ENCODE measurements at places on chromosomes 12 and 14.

- no peak for DNase-seq
These were observed 72.8 kb upstream of the ABCD2 start for GRCh38 chr12:39692258-39692853.

DNA sequence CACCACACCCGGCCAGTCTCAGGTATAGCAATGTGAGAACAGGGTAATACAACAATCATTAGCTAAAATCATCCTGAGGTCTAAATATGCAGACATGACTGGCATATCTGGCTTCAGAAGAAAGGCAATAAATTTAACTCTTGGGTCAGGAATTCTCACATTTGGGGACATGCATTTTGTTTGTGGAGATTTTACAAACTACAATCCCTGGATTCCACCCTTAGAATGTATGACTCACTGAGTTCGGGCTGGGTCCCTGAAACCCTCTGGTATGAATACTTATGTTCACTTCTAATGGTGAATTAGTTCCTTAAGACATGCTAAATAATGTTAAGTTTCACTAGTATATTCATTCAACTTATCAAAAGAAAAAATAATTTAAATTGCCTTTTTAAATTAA is 98.9 kb upstream of the HMGA2 start:
- no peak for DNase-seq

GRCh38 chr12:6745741-6746525 is 7.0 kb downstream of the MLF2 start:
- peak; percentile 62 for DNase-seq

GRCh38 chr12:82971584-82971983 is 284.9 kb downstream of the TMTC2 start:
- no peak for DNase-seq

DNA sequence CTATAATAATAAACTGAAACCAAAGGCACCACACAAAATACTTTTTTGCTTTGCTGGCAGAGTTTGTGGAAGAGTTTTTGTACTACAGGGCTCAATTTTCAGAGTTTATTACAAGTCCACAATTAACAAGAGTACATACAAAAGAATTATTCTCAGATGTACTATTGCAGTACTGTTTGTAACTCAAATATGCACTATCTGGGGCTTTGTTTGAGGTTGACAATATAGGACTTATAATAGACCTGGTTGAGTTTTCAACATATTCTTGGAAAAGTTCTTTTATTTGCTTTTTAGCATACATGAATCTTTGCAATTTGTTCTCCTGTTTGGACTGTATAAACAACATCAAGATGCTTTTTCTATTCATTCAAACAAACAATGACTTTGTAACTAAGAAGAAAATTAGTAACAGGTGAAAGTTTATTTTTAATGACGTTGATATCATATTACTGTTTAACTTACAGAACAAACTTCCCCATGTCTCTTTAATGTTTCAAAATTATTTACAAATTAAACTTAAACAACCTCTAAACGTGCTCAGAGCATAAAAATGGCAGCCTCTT is 407.4 kb upstream of the PRICKLE1 start:
- no peak for DNase-seq

DNA sequence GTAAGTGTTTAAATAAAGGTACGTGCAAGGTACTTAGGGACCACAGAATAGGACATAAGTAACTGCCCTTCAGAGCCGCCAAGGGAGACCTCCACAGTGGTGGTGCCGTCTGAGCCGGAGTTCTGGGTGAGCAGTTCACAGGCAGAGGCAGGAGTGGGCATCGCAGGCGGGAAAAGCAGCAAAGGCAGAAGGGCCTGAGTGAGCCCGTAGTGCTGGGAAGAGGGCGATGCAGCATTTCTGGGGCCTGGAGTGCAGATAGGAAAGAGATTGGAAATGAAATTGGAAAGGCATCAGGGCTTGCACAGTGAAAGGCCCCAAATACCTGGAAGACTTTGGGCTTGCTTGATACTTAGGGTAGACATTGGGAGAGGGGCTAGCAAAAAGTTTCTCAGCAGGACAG is 32.9 kb downstream of the EVL start:
- DNase-seq: no peak

DNA sequence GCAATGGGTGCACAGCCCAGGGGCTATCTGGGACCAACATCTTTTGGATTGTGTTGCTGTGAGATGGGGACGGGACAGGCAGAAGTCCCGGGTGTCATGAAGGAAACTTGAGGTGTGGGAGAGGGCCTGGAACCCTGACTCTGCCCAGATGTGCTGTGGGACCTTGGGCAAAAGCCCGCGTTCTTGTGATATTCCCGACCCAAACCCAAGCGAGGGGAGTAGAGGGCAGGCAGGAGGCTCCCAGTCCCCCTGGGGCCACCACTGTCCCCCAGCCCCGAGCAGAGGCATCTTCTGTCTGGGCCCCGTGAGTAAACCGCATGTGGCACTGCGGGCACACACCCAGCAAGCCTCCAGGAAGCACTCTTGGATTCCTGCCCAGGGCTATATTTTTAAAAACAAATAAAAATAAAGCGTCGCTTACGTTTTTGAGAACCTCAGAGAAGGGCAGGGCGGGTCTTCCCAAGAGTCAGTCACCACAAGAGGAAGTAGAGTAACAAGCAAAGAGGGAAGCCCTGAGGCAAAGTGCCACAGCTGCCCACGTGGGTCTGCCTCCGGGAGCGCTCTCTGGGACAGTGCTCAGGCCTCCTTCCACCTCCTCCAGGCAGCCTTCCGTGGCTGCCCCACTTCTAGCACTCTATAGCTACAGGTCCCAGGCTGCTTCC is 39.5 kb downstream of the BEGAIN start:
- DNase-seq: no peak

DNA sequence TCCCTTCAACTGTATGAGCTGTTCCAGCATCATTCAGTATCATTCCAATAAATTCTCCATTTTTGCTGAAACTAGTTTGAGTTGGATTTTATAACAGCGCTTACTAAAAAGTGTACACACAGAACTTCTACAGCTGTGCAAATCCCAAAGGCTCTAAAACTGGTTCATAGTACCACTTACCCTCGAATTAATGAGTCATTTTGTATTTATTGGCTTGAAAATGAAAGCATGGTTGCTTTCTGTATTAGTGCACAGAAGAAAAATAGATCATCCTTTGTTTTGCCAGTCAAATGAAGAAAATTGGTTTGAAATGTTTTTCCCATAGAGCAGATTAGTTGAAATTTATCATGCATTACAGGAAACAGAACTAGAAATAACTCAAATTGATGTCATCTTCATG is 268.3 kb upstream of the CPNE8 start:
- no peak for DNase-seq

- DNase-seq: no peak
These were observed 47.2 kb downstream of the FGD4 start for GRCh38 chr12:32446316-32447119.

- DNase-seq: no peak
These were observed 11.7 kb downstream of the SP1 start for GRCh38 chr12:53391724-53392123.

DNA sequence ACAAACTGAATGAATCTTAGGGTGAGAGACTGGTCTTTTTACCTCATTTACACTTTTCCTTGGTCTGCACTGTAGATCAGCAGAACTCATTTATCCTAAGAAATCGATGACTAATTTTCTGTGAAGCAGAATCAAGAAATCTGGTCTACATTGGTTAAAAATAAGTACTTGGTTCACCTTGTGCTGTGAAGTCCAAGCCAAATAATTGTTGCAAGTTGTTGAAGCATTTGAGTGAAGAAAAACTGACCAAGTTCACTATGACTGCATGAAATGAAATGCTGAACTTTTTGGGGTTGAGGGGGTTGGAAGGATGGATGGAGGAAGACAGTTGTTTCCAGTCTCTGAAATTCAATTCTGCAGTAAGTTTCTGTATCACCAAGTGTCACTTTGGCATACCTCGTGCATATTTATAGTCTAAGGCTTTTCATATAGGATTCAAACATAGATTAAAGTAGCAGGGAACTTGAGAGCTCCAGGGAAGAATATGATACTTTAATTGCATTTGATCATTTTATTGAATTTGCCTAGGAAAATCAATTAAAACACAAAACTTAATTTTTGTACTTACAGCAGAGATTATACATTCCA is 75.0 kb downstream of the FAR2 start:
- no peak for DNase-seq

DNA sequence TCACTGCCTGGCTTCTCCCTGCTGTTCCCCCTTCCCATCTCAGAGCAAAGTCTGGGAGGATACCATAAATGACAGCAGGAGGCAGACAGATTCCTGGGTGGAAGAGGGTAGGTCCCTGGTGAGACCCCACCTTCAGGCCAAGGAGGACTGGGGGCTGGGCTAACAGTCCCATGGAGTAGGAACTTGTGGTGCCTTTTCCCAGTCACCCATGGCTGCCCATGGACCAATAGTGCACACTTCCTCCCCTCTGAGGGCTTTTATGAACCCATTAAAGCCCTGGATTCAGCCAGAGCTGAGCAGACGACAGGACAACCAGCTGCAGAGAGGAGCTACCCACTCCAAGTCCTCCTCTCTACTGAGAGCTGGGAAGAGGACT is 36.6 kb upstream of the OR5AU1 start:
- no peak for DNase-seq

DNA sequence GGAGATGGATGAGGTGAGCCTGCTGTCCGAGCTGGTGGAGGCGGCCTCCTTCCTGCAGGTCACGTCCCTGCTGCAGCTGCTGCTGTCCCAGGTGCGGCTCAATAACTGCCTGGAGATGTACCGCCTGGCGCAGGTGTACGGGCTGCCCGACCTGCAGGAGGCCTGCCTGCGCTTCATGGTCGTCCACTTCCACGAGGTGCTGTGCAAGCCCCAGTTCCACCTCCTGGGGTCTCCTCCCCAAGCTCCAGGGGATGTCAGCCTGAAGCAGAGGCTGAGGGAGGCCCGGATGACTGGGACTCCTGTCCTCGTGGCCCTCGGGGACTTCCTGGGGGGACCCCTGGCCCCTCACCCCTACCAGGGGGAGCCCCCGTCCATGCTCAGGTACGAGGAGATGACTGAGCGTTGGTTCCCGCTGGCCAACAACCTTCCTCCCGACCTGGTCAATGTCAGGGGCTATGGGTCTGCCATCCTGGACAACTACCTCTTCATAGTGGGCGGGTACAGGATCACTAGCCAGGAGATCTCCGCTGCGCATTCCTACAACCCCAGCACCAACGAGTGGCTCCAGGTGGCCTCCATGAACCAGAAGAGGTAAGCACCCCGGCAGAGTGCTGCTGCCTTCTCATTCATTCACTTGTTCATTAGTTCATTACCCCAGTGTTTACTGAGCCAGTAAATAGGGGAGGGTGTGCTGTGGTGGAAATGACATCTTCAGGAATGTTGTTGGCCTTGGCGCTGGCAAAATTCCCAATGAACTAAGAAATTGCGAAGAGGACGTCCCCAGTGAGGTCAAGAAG is 774 bp upstream of the MANSC4 start:
- DNase-seq: no peak

- no peak for DNase-seq
These were observed 82.0 kb upstream of the OTOGL start for GRCh38 chr12:80017261-80017870.

GRCh38 chr14:57573173-57573572 is 79.5 kb upstream of the CCDC198 start:
- no peak for DNase-seq

GRCh38 chr14:92698393-92698792 is 50.0 kb downstream of the LGMN start:
- no peak for DNase-seq

DNA sequence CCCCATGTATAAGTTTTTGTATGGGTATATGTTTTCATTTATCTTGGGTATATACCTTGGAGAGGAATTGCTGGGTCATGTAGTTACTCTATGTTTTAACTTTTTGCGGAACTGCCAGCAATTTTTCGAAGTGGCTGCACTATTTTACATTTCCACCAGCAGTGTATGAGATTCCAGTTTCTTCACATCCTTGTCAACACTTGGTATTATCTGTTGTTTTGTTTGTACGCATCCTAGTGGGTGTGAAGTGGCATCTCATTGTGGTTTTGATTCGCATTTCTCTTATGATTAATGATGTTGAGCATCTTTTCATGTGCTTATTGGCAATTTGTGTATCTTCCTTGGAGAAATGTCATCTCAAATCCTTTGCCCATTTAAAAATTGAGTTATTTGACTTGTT is 6.9 kb downstream of the ANKRD13A start:
- DNase-seq: no peak

GRCh38 chr12:117120787-117121186 is 21.6 kb upstream of the TESC start:
- peak; percentile 87 for DNase-seq

GRCh38 chr12:10960211-10960610 is 21.1 kb upstream of the TAS2R14 start:
- no peak for DNase-seq

DNA sequence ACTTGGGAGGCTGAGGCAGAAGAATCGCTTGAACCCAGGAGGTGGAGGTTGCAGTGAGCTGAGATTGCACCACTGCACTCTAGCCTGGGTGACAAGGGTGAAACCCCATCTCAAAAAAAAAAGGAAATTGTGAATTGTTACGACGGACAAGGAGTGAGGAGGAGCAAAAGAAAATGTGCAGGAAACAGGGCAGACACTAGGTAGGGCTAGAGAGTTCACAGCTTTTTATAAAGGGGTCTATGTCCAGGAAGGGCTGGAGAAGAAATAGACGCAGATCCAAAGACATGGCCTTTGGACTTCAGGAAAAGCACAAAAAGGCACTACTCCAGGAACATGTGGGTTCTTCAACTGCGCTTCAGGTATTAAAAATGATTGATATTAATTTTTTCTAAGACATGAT is 34.4 kb downstream of the ATG14 start:
- no peak for DNase-seq

DNA sequence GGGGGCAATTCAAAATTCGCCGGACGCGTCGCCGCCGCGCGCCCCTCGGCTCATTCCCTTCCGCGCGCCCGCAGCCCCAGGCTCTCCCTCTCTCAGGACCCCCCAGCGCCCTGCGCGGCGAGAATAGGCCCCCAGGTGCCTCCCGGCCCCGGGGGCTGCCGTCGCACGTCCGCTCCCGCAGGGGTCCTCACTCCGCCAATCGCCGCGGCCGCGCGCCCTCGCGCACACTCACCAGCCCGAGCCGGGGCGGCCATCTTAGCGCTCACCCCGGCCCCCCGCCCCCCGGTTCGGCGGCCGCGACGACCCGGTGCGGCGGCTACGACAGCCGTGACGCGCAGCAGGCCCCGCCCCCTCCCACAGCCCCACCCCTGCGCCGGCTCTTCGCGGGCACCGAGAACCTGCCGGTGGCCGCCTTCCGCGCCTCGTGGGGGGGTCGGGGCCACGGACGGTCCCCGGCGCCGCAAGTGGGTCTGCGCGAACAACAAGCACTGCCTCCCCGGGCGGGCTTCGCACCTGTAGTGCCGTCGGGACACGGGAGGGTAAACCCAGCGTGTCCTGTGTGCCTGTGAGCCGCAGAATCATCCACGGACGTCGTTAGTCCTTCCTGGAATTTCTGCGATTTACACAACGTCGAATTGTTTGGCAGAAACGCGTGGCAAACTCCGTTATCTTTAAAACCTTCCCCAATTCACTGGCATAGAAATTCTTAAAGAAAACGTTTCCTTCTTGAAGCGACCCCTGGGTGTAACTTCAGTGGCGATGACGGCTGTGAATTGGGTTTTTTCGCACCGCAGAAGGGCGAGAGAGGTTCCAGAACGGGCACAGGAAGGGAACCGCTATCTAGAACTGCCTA is 2.5 kb downstream of the USP44 start:
- DNase-seq: peak; percentile 38
